ENCODE measurements at places on chromosomes 11 and 22. TPM values are rescaled to one million over a fixed set of nuclear protein-coding genes. Genes with fewer than 3 reads are reported as not detected.

Gene USP2
- 0.84 TPM for total RNA-seq

Gene VSIG2
- not detected for total RNA-seq

Gene CASP1
- 40.6 TPM for total RNA-seq

Gene DCHS1
- total RNA-seq: 0.27 TPM

Gene CASP12
- not detected for total RNA-seq

Gene SEPTIN5
- total RNA-seq: 2.6 TPM

Gene STX5
- total RNA-seq: 26.9 TPM

Gene C1QTNF5
- total RNA-seq: 0.55 TPM

Gene OR52E6
- total RNA-seq: not detected

Gene GAB4
- not detected for total RNA-seq

Gene POTEH
- not detected for total RNA-seq

Gene KCNJ1
- total RNA-seq: 0.08 TPM

Gene ALDH3B2
- 0.87 TPM for total RNA-seq

Gene MYOD1
- not detected for total RNA-seq

Gene DRICH1
- total RNA-seq: not detected

Gene LRRN4CL
- 0.08 TPM for total RNA-seq

Gene CRYBB3
- total RNA-seq: not detected

Gene PEX26
- 16.1 TPM for total RNA-seq

Gene CCND1
- total RNA-seq: 122 TPM

Gene OR51B2
- total RNA-seq: not detected

Gene ZBTB16
- total RNA-seq: 0.08 TPM

Gene SCN4B
- total RNA-seq: 7.8 TPM

Gene CDC45
- total RNA-seq: 13.1 TPM

Gene SOX6
- total RNA-seq: 0.94 TPM

Measured in hair follicular keratinocyte (primary cell).